ENCODE measurements at places on chromosomes 12 and 14.

- DNase-seq: no peak
Measured at GRCh38 chr12:106942775-106943174, 12.9 kb upstream of the TMEM263 start.

DNA sequence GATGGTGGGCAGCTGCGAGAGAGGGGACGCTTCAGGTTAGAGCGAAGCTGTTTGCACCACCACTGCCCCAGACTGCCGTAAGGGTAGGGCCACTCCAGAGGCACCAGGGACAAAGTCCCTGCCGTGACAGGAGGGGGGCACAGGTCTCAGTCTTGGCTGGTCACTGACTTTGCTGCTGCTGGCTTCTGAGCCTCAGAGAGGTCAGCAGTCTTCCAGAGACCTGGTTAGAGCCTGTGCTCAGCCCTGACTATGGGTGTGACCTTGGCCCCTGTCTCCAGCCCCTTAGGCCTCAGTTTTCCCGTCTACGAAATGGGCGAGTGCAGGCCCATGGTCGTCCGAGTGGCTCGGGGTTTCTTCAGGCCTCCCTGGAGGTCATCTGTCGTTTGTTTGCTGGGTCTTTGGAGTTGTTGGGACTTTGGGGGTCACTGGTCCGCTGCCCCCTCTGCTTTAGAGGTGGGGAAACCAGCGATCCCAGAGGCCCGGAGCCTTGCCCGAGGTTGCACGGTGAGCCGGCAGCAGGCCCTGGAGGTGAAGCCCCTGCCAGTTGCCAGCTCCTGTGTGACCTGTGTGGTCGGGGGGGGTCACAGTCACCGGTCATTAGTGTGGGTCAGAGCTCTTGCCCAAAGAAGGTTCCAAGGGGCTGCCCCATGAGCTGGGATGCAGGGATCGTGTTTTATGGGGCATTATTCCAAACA is 15.3 kb downstream of the MEG3 start:
- DNase-seq: no peak

- DNase-seq: no peak
Measured at GRCh38 chr12:93156086-93156716, 221.5 kb upstream of the NUDT4 start.

GRCh38 chr12:15152868-15153267 is 68.3 kb downstream of the RERG start:
- DNase-seq: no peak

- DNase-seq: no peak
Measured at GRCh38 chr12:108921946-108922345, 42.1 kb downstream of the DAO start.

DNA sequence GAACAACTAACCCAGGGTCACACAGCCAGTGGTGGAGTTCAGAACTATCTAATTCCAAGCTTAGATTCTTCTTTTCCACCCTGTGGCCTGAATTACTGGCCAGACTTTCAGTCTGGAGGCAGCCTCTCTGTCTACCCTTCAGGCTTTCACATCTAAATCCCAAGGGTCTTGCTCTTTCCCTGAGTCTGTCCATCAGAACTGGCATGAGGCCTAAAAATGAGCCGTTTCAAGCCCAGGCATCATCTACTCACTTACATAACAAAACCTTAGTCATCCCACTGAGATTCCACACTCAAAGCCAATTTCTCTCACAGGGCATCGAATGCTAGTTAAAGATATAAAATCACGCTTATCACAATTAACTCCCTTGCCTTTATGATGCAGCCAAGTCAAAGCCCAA is 1.3 kb upstream of the PTGDR start:
- DNase-seq: no peak

- DNase-seq: no peak
Measured at GRCh38 chr12:115504306-115505290, 772.9 kb downstream of the MED13L start.

- no peak for DNase-seq
Measured at GRCh38 chr14:99262977-99263448, 9.0 kb downstream of the BCL11B start.

GRCh38 chr12:109069307-109070271 is 17.2 kb downstream of the USP30 start:
- no peak for DNase-seq

- DNase-seq: peak; percentile 3
Measured at GRCh38 chr14:47675466-47676314, at the start of gene MDGA2. Gene MDGA2, minus strand, starts transcription at chr14:47675605.

DNA sequence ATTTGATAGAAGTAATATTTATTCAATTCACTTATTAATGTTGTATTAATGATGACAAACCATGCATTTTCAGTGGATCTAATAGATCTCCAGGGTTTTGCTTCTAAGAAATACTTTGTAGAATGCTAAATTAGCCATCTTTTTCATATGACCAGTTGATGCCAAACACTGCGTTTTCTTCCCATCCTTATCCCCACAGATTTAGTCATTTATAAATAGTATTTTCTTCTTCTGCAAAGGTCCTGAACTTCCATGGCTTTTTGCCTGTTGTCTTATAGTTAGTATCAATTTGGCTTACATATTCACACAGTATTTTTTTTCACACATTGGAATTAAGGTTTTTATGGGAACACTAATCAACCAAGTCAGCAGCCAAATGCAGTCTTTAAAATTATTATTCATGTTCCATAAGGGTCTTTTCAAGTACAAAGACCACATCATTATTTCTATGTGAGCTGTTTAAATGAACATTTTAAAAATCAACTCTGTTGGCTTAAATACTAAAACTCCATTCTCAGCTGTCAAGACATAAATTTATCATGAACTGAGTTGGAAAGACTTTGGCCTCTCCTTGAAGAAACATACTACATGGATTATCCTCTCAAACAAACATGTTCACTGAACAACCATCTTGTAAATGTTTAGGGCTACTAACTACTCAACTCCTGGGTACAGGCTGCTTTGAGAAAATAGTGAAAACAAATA is 1278.4 kb upstream of the FLRT2 start:
- DNase-seq: no peak

- DNase-seq: peak; percentile 3
Measured at GRCh38 chr12:100733817-100734593, 60.6 kb upstream of the ANO4 start.

DNA sequence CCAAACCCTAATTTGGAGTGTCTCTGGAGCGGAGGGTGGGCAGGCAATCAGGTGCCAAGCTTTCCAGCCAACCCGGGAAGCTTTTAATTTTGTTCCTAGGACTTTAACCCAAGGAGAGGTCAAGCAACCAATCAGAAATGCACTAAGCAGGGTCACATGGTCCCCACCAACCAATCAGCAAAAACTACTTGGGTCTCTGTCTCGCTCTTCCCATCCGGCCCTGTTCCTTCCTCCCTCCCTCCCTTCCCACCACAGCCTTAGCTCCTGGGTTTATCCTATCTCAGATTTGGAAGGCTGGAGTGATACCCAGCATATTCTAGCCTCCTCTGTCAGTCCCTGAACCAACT is 7.3 kb downstream of the HOXC5 start:
- DNase-seq: no peak

- DNase-seq: no peak
Measured at GRCh38 chr14:50094056-50094755, 22.2 kb downstream of the VCPKMT start.

Data from activated CD4-positive, alpha-beta T cell treated with anti-CD3 and anti-CD28 coated beads, Interleukin-2, Interleukin-4, amounts not matched to agents 100 ng/mL and 50 ng/mL, durations not matched to agents 16 hours and 8 hours (primary cell).